Glomerular endothelial cell (primary cell): ENCODE measurements at places on chromosomes 3 and 15.

- no peak for DNase-seq
Measured at GRCh38 chr3:133820129-133820528, 14.5 kb downstream of the SRPRB start.

- no peak for DNase-seq
Measured at GRCh38 chr15:72982714-72983113, 69.5 kb upstream of the NEO1 start.

DNA sequence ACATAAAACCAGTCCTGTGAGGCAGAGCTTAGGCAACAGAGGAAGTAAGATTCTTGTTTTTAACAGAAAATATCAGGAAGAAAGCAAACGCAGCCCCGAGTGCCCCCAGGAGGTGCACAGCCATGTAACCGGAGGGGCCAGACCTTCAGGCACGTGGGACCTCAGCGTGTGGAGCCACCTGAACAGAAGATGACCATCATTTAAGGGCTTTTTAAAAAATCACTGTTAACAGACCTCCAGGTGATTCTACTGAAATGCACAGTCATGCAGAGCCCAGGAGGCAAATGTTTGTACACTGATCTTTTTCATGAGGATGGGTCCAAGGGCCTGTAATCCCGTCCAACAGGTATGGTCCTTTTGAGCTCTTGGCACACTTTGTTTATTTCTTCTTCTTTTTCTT is 38.8 kb downstream of the SPG21 start:
- no peak for DNase-seq

GRCh38 chr3:181417748-181418147 is 294.0 kb upstream of the SOX2 start:
- DNase-seq, result no peak

- DNase-seq, result no peak
Measured at GRCh38 chr15:92166751-92167405, 226.8 kb upstream of the ST8SIA2 start.
